Fibroblast of skin of abdomen (primary cell): ENCODE measurements at places on chromosomes 1 and 21.
A peak's percentile ranks its signal among the peaks of the same experiment; 100 is the strongest.

- no peak for DNase-seq
Measured at GRCh38 chr1:196732526-196732925, 42.1 kb upstream of the CFHR3 start.

GRCh38 chr1:198656500-198656932 is 17.7 kb downstream of the PTPRC start:
- no peak for DNase-seq

DNA sequence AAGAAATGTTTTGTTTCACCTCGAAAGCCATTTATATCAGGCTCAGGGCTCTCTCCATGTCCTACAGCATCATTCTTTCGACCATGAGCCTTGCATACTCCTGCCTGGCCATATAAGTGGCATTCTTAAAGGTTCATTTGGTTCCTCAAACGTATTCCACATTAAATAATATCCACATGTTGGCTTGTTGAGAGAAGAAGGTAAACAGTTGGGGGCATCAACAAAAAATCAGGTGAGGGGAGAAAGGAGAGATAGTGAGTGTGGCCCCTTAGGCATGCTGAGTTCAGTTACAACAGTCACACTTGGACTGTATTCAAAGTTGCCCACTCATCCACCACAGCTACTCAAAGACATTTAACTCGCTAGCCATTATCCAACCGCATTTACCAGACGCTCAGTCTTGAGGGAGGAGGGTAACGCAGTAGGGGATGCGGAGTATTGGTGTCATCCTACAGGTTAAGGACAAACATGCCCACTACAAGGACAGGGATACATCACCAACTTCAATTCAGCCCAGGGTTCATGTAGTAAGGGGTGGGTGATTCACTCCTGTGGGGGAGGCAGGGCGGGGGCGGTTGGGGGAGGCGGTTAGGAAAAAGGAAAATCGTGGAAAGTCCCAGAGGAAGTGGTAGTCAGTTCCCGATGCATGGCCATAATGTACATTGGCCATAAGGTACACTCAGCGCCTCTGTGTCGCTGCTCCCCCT is 1.4 kb downstream of the ZNF697 start:
- peak; percentile 81 for DNase-seq

DNA sequence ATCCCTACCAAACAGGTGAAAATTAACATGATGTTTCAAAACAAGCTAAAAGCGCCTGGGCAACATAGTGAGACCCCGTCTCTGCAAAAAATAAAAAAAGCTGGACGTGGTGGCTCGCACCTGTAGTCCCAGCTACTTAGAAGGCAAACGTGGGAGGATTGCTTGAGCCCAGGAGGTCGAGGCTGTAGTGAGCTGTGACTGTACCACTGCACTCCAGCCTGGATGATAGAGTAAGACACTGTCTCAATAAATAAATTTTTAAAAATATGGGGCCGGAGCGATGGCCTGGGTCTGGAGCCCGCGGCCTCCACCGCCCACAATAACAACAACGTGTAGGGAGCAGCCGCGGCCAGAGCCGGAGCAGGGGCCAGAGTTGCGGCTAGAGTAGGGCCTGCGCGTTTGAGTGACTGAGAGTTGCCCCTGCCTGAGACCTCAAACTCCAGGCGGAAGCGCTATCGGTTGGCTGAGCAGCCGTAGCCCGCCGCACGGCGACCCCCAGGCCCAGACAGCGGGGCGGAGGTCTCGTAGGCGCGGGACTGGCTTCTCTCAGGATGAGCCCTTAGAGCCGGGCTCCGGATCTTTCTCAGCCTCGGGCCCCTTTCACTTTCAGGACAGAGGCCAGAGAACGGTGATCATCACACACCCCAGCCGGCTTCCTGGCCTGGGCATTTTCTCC is 41.4 kb downstream of the ZMYM1 start:
- DNase-seq, result peak; percentile 4

GRCh38 chr1:20141466-20141865 is 2.3 kb downstream of the PLA2G2F start:
- DNase-seq, result no peak

- DNase-seq, result peak; percentile 60
Measured at GRCh38 chr1:233440951-233441401, 113.5 kb downstream of the MAP3K21 start.

DNA sequence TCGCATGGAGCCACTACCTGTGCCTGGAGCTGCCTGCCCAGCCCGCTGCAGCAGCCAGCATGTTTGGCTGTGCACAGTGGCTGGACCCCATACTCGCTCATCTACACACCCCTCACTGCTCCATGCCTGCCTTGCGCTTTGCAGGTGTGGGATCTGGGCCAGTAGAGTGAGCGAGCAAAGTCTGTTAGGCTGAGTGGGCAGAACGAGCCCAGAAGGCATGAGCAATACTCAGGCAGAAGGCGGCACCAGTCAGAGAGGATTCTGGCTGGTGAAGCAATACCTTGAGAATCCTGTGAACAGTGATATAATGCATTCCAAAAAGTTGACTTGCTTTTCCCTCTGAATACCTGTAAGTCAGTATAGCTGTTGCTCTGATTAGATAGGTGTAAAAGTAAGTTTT is 816.4 kb downstream of the KCNT2 start:
- DNase-seq, result no peak

GRCh38 chr1:195738966-195739650 is 869.1 kb downstream of the KCNT2 start:
- DNase-seq, result peak; percentile 75

GRCh38 chr1:107132780-107133179 is 8.1 kb upstream of the NTNG1 start:
- DNase-seq, result no peak

DNA sequence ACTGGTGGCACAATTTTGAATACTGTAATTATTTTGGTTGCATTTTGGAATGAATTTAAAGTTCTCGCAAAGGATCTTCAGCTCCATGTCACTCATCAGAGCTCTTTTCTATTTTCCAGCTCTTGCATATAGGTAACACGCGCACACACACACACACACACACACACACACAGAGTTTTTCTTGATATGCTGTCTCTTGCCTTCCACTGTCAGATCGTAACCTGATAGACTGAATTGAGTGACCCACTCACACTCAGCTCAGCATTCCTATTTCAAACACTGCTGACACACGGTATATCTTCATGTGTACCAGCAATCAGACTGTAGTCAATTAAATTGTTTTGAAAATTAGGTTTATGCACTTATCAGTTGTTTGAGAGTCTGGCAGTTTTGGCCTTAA is 214.1 kb downstream of the PBX1 start:
- no peak for DNase-seq

GRCh38 chr1:205976708-205977401 is 26.3 kb downstream of the RAB7B start:
- DNase-seq, result peak; percentile 67

- DNase-seq, result no peak
Measured at GRCh38 chr1:51534447-51534846, 15.4 kb upstream of the EPS15 start.

DNA sequence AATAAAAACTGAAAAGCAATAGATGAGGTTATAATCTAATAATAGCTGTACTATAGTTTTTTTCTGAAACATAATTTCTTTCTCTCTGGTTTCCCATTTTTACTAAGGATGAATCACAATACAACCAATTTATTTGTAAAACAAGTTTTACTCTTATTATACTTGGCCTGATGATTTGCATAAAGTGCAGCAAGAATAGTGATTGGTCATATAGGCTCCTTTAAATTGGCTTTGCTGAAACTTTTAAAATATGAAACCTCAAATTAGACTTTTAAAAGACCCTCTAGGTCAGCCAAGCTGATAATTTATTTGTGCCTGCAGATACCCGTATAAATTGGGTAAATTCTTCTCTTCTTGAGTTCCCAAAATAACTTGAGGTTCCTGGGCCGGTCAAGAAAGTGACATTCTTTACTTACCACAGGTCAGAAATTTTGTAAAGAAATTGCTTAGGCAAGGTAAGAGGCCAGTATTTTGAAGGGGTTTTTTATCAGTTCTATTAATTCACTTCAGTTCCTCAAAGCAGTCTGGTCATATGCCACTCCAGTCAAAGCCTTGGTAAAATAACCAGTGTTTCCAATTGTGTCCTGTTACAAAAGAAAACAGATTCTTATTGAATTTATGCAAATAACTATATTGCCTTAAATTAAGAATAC is 76.1 kb downstream of the C21orf91 start:
- no peak for DNase-seq

GRCh38 chr1:5921129-5921528 is 71.1 kb downstream of the NPHP4 start:
- no peak for DNase-seq

DNA sequence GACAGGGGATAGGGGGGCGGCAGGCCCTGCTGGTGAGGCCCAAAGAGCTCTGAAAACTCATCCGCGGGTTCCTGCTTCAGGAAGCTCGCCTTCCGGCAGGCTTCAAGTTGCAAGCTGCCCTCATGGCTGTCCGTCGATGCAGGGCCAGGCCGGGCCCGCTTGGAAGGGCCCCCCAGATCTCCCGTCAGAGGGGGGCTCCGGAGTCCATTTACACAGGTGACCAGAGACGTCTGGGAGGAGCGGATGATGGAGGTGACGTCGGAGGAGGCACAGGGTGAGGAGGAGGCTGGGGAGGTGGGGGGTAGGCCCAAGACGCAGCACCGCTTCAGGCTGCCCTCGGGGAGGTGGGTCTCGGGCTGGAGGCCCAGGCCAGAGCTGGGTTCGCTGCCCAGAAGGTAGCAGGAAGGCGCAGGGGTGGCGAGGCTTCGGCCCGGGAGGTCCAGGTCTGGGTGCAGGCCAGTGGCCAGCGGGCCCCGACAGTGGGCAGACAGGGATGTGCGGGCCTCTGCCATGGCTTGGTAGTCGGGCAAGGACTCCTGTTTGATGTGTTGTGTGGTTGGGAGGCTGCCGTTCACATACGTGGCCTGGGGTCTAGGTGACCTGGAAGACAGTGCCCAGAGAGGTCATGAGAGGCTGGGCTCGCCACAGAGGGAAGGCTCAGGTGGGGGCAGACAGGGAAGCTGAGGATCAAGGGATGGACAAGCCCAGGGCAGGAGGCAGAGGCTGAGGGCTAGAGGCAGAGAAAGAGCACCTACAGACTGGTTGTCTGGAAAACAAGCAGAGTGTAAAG is 135.4 kb downstream of the DMRTB1 start:
- DNase-seq, result no peak

- DNase-seq, result no peak
Measured at GRCh38 chr1:118404024-118404423, 219.0 kb upstream of the SPAG17 start.

DNA sequence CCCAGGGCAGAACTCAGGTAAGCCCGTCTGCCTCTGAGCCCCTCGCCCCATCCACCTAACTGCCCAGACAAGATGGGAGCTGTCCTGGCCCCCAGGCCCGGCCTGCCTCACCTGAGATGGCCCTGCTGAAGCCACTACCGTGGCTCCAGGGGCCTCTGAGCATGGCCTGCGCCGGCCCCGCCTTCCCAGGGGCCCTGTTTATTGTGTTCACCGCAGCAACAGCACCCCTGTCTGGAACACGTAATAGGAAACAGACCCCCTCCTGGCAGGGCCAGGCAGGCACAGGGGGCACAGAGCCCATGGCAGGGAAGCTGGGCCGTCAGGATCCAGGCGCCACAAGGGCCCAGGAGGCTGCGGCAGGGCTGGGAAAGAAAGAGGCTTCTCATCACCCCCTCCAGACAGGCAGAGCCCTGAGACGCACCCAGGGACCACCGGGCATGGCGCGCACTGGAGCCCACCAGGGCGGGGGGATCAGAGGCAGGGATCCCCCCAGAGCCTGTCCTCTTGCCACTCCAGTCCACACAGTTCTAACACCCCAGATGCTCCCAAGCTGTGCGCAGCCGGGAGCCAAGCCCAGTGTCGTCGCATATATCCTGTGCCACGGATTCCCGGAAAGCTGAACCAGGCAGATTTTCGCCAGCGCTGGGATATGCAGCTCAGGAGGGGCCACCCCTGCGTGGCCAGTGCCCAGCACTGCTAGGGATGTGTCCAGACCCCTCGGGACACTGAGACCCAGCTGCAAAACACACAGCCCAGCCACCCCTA is 62.6 kb downstream of the ARHGEF16 start:
- no peak for DNase-seq

GRCh38 chr1:236156512-236157208 is 14.3 kb downstream of the GPR137B start:
- DNase-seq, result no peak

- DNase-seq, result peak; percentile 62
Measured at GRCh38 chr21:28725396-28725795, 267.3 kb downstream of the LTN1 start.

DNA sequence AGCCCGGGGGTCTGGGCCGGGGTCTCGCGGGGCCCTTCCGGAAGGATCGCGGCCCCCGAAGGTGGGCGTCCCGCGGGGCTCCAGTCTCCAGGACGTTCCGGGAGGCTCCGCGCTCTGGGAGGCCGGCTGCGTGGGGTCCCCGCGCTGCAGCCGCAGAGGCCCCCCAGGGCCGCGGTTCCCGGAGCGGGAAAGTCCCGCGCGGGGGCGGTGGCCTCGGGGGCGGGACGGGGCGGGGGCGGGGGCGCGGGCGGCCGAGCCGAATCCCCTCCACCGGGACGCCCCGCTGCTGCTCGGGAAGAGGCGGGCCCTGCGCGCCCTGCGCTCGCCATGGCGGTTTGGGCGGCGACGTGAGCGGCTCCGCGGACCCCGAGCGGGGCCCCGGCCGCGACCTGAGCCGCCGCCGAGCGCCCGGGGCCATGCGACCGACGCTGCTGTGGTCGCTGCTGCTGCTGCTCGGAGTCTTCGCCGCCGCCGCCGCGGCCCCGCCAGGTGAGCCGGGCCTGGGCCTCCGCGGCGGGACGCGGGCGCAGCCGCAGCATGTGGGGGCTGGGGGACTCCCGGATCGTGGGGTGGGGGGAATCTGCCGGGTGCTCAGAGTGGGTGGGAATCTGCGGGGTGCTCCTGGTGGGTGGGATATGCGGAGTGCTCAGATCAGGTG is at the start of gene IFNGR2:
Gene IFNGR2 (plus strand): TSS at position 286 of the 658 bp plus-strand sequence. CDS start 131 bp downstream, at position 417.
- peak; percentile 57 for DNase-seq

GRCh38 chr1:50418600-50419109 is 4.6 kb downstream of the DMRTA2 start:
- DNase-seq, result no peak

GRCh38 chr1:18047122-18047521 is 60.5 kb upstream of the IGSF21 start:
- DNase-seq, result no peak

DNA sequence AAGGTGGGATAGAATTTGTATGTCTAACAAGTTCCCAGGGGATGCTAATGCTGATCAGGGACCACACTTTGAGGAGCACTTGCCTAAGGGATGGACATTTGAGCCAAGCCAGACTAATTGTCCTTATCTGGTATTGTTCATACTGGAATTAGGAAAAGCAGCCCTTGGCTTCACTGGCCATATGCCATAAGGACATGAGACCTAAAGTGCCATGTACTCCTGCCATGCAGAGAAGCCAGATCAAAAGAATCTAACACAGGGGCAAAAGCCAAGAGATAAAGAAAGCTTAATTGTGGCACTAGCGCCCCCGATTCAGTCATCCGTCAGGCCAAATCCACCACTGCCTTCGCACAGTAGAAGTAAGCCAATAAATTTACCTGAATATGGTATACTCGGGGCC is 45.7 kb downstream of the RNF11 start:
- no peak for DNase-seq

GRCh38 chr1:48291421-48291820 is 68.9 kb downstream of the SLC5A9 start:
- no peak for DNase-seq

- no peak for DNase-seq
Measured at GRCh38 chr21:36073181-36073580, 3.4 kb downstream of the CBR1 start.
